Central memory CD4-positive, alpha-beta T cell (primary cell): ENCODE measurements at places on chromosomes 4 and X.
A peak's percentile ranks its signal among the peaks of the same experiment; 100 is the strongest.

DNA sequence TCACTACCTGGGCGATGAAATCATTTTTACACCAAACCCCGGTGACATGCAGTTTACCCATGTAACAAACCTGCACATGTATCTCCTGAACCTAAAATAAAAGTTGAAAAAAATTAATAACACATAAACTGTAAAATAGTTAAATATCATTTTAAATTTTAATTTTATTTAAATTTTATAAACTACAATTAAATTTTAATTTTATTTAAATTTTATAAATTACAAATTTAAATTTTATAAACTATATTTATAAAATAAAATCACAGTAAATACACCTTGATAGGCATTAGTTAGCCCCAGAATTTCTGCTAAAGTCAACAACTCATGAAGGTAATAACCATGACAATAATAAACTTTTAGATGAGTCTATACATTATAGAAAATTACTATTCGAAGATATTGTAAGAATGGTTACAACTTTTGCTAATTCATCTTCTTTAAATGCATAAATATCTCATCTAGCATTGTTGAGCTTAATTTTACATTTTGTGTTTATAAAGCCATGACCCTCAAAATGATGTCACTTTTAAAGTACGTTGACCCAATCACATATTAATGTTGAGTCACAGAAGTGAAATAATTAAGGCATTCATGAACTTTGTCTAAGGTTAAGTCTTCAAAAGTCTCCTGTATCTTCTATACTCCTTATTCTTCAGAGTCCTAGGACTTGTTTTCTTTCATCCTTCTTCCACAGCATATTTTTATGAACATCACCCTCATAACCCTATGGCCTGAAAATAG lies 755.8 kb upstream of the LCORL start:
- DNase-seq = no peak

- DNase-seq = no peak
These were observed 81.3 kb downstream of the SLC2A9 start for GRCh38 chr4:9940041-9940440.

DNA sequence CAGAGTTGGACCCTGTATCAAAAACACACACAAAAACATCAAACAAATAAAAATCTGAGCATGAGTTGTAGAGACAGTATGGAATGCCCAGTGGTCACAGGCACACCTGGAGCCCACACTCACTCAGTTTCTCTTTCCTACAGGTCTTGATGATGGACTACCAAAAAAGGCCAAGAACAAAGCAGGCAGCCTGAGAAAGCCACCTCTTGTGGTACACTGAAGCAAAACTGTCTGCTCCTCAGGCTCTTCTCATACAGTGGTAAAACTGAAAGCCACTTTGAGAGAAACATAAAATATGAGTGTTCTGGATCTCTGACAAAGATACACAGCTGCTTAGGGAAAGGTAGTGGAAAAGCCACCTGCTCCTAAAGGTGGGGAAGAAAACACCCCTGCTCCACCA lies 1206.9 kb downstream of the FSTL5 start:
- DNase-seq = no peak

- no peak for DNase-seq
These were observed 15.0 kb upstream of the ARSF start for GRCh38 chrX:3026074-3026815.

GRCh38 chr4:126051689-126052424 lies 737.1 kb downstream of the FAT4 start:
- no peak for DNase-seq

GRCh38 chrX:140190441-140191108 lies 225.3 kb upstream of the CXorf66 start:
- no peak for DNase-seq

- DNase-seq = no peak
These were observed 832 bp upstream of the EVC2 start for GRCh38 chr4:5709207-5709575.

- no peak for DNase-seq
These were observed 1628.9 kb downstream of the PCDH7 start for GRCh38 chr4:32349026-32349425.

DNA sequence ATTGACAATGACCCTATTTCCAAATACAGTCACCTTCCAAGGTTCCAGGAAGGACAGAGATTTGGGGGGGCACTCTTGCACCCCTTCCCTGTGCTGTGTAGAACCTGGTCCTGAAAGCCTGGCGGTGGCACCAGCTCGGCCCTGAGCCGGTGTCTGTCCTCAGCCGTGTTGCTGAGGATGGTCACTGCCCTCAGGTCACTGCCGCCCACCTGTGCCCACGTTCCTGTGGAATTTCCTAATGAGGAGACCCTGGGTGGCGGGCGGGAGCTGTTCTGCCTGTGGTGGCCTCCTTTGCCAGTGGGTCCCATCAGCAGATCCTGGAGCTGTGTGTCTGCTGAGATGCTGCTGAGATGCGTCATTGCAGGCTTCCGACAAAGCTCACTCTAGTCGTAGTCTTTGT lies 32.9 kb downstream of the NELFA start:
- DNase-seq = no peak

DNA sequence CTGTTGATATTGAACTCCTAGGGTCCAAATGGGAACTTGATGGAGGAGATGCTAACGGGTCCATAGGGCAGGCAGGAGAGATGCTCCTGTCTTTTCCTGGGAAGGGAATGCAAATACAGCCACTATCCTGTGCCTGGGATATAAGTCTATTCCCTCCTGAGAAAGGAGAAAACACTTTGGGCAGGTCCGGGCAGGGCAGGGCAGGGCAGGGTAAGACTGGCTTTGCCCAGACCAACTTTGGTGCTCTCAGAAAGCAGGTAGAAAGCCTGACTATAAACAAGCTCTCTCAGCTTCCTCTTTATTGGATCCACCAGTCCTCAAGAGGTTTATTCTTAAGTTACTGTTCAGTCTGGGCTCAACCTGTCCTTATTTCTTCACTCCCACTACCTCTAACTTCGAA lies 232.3 kb downstream of the PTTG2 start:
- no peak for DNase-seq

DNA sequence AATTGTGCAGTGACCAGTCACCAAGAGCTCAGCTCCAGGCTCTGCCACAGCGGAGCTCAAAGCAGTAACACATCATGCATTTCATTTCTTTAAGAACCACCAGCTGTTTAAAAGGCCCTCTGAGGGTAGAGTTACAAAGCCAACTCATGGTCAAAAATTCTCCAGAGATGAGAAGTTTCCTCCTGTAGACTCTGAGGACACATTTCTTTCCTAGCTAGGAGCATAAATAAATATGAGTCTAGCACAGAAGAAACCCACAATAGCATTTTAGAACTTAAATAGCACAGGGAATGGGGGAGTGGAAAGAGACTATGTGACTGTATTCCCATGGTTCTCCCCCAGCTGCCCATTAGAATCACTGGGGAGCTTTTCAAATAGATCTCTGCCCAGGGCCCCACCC lies 6.5 kb upstream of the CRMP1 start:
- no peak for DNase-seq

DNA sequence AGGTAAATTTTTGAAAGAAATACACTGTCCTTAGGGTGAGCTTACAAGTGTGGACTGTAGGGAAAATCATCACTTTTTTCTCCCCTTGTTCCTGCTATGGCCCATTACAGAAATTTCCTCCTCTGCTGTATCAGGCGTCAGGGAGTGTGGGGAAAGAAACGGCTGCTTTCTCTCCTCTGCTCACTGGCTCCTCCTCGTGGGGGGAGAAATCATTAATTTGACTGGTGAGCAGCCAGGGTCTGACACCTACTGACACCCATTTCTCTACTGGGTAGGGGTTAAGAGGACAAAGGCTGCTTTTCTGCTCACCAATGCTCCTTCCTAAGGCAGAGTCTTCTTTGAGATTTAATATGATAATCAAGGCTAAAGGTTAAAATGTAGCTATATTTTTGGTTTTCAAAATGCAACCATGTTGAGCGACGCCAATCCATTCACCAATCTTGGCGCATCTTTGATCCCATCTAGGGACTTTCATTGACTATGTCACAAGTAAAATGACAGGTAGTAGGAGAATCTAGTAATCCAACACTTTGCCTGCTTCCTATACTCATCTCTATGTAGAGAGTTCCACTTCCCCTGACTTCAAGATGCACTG lies 25.1 kb downstream of the SETD7 start:
- peak; percentile 44 for DNase-seq

DNA sequence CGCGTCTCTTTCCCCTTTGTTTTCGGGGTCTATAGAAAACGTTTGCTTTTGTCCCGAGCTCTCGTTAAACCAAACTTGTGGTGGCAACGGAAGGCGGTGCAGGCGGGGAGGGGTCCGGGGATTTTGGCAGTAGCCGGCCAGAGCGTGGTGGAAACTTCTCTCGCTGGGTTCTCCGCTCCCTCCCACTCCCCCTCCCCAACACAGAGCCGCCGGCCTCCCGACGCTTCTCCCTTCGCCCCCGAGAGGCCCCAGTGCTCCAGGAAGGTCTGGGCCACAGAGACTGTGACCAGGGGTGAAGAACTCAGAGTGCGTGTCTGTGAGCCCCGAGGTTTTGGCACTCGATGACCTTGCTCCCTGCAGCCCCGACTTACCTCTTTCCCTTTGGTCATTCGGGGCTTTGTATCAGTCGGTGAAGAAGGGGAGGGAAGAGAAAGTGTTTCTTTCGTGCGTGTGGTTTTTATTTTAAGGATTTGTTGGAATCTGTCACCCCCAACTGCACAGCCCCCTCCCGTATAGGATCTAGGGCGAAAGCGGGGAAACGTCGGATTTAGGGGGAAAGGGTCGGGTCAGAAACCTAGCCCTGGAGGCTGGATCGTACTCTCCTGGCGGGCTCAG lies 9.0 kb upstream of the BCOR start:
- DNase-seq = no peak

GRCh38 chr4:78601013-78601412 lies 49.4 kb downstream of the ANXA3 start:
- DNase-seq = no peak

- DNase-seq = no peak
These were observed 2353.6 kb downstream of the PCDH7 start for GRCh38 chr4:33073811-33074210.

DNA sequence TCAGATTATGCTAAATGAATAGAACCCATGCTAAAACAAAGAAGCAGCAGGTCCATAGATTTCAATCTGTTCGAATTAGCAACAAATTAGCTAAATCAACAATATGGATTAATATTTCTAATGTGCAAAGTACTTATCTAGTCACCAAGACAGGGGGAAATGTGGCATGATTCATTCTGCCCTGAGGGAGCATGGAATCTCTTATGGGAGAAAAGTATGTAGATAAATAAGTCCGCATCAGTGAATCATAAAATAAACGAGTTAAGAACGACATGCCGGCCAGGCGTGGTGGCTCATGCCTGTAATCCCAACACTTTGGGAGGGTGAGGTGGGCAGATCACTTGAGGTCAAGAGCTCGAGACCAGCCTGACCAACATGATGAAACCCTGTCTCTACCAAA lies 102.1 kb downstream of the ANOS1 start:
- no peak for DNase-seq

GRCh38 chrX:21132686-21133393 lies 241.4 kb upstream of the CNKSR2 start:
- no peak for DNase-seq

DNA sequence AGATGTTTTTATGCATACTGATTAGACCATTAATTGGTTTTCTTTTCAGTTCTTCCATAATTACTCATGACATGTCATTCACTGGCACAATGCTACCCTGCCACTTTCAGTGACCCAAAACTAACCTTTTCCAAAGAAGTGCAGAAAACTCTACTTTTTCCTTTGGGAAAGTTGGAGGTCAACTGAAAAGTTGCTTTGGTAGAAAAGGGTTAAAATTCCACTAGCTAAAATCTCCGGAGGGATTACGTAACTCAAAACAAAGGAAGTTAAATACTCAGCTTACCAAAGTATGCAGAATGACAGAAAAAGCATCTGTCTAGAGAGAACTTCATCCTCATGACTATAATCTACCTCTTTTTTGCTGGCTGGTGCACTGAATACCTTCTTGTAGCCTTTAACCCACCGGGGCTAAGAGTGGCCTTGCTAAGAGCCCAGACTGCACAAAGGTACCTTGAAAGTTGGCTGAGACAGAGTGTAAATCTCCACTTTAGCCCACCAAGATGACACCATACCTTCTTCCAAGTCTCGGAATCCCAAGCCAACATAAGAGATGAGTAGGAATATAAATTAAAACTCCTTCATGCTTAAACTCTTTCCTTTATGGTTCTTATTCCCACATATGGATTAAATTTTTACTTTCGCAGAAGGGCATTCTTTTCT lies 1099.5 kb upstream of the INTU start:
- DNase-seq = no peak

GRCh38 chr4:5371415-5372190 lies 320.3 kb downstream of the STK32B start:
- no peak for DNase-seq

DNA sequence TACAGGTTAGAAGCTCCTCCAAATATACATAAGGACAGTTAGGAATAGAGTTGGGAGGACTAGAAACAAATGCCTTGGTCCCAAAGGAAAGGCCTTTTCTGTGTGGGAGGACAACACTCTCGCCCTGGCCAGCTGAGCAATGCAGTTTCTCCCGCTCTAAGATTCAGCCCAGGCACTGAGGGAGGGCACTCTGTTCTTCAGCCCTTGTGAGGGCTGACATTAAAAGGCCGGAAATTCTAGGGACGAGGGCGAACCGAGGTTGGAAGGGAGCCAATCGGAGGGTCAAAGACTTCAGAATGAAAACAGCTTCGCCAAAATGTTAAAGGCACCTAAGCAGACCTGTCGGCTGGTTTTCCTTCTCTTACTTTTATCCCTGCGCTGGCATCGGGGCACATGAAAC lies 2.9 kb upstream of the PTCHD1 start:
- DNase-seq = no peak

DNA sequence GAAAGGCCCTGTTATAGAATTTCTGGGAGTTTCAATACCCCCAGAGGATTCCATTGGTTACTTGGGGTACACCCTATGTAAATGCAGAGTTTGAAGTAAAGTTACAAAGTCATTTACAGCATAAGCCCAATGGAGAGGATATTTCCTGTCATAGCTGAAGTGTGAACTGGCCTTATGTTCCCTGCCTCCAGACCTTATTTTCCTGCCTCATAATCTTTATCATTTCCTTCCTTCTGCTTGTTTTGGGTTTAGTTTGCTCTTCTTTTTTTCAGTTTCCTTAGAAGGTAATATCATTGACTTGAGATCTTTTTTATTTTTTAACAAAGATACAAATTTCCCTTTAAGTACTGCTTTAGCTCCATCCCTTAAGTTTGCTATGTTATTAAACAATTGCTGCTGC lies 85.4 kb downstream of the PPEF1 start:
- DNase-seq = no peak

DNA sequence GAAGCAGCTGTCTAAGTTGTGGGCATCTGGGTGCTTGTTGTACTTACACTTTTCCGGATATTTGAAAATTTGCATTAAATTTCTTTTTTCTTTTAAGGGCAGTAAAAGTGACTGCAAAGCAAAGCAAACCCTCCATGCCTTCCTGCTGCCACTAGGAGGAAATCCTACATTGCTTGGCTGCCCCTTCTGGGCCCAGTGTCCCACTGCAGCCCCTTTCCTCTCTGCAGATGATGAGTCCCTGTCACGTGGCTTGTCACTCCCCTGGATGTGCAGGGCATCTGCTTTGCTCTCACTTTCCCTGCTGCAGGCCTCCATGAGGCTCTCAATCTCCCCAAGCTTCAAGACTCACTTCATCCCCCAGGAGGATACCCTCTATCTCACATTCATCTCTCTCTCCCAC lies 12.7 kb downstream of the TSR2 start:
- DNase-seq = no peak

GRCh38 chr4:25654031-25654970 lies 1.4 kb upstream of the SLC34A2 start:
- DNase-seq = no peak

GRCh38 chr4:88866862-88867550 lies 169.4 kb upstream of the NAP1L5 start:
- no peak for DNase-seq
